ENCODE measurements at places on chromosomes 1 and 21.

DNA sequence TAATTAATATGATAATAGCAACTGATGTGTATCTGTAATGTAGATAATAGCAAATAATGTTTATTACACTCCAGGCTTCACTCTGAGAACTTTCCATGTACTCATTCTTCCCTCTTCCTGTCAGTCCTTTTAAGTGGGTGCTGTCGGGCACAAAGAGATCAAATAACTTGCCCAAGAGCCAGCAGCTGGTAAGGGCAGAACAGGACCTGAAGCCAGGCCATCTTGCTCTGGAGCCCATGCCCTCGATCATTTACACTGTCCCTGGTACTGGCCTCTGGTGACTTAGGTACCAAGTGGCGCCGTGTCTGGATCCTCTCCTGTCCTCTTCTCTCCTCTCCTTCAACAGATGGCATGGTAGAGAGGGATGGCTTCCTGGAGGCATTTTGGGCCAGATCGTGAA, 97.2 kb downstream of the VPS13D start:
- no peak for DNase-seq

DNA sequence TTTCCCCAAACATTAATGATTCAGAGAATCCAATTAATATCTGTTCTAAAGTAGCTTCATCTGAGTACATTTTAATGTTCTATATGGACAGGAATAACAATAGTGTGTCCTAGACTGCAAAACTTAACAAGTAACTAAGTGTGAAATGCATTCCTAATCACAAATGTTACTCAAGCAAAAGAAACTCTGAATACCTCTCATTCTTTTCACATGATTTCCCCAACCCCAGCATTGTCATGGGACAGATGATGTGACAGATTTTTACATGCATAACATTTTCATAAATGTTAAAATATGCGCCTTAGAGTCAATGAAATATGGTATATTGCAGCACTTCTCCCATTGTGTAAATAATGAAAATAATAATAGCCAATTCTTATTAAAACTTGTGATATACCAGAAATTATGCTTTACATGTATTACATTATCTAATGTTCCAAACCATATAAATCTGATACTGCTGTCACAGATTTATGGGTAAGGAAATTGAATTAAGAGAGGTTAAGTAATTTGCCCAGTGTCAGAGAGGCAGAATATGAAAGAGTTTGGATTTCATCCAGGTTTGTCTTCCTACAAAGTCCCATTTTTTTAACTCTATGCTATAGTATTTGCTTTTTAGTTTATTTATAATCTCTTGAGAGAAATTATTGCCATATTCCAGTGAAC, 269.4 kb downstream of the LRRC7 start:
- DNase-seq: no peak

GRCh38 chr21:41801321-41802197, 34.7 kb upstream of the RIPK4 start:
- no peak for DNase-seq

DNA sequence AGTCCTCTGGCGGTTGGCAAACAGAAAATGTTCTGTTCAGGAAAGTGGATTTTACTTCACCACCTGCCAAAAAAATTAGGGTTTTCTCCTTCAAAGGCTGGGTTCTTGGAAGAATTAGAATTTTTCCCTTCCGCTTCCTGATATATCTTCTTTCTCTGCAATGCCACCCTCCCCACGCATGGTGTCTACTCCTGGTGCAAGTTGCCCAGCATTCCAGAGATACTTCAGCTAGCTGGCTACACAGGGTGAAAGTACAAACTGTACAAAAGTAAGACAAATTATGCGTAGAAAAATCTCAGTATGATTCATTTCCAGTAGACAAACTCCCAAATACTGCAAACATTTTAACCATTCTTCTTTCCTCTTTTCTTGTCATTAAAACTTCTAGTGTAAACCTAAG, 430.1 kb upstream of the ESRRG start:
- no peak for DNase-seq

- DNase-seq: no peak
These were observed 64.0 kb upstream of the CHRM3 start for GRCh38 chr1:239322369-239322768.

- DNase-seq: no peak
These were observed 477.5 kb downstream of the PTPRU start for GRCh38 chr1:29713857-29714256.

GRCh38 chr1:8010080-8010664, 15.9 kb downstream of the ERRFI1 start:
- DNase-seq: no peak

DNA sequence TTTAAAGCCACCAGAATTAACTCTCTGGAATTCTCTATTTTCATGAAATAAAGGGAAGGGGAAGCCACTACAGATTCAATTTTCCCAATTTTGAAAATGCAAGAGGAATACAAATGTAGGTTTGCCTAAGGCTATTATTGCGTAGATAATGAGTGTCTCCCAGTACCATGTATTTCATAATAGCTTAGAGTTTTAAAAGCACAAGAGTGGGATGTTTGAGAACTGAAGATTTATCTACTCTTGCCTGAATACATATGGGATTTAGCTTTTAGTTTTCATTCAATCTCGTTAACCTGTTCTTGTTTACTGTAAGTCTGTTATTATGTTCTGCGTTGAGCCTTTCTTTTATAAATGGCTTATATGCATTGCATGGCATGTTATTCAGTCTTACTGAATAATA, 795.1 kb downstream of the BRINP3 start:
- no peak for DNase-seq

DNA sequence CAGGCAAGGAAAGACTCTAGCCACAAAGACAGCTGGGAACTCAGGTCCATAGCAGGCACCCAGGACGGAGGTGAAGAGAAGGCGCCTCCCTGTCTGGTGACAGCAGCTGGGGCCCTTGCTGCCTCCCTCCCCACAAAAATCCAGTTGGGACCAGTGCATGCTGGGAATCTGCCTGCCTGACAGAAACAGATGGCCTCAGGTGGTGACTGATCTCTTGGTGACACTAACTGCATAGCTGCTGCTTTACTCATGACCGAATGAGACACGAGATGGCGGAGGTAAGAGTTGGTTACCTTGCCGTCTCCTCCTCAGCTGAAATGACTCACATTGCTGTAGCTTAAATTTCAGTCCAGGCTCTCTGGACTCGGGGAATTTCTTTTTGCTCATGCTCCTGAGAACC, 130.3 kb downstream of the FGGY start:
- DNase-seq: no peak

GRCh38 chr1:186858923-186859322, 30.2 kb downstream of the PLA2G4A start:
- DNase-seq: no peak

GRCh38 chr1:177054542-177054941, 110.0 kb downstream of the ASTN1 start:
- DNase-seq: no peak

GRCh38 chr21:36934864-36935420, 31.5 kb downstream of the HLCS start:
- DNase-seq: no peak

DNA sequence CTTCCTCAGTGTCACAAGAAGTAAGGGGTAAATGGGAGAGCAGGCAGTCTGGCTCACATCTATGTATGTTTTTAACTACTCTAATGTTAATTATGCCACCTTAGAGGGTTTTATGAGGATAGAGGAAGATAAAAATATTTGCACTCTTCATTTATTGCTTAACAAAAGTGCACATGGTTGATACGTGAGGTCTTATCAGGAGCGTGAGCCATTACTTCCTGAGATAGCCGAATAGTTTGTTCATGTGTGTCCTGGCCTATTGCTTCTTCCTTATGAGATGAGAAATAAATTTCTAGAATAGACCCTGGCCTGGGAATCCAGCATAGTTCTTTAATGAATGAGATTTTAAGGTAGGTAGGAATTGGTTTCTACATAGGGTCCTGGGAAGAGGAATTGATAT, 471.1 kb upstream of the B3GALT2 start:
- DNase-seq: no peak

DNA sequence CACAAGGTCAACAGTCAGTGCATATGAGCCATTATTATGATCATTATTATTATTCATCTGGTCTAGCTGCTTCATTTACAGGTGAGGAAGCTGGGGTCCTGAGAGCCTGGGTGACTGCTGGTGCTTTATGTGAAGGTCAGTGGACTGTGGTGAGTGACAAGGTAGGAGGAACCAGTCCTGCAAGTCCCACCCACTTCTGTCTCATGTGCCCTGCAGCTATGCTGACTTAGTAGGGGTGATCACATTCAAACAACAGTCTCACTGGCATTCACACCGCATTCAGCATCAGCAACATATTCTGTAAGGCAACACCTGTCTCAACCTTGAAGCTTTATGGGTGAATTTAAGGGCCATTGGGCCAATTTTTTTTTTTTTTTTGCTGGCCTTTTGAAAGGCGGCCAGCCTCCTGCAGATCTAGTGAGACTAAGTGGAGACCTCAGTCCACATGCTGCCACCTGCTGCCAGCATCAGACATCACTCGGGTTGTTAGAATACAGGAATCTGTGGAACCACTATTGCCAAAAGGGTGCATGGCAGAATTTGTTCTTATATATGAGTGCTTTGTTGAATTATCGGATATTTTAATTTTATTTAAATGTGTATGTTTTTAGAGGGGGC, 59.9 kb upstream of the CACNA1E start:
- DNase-seq: peak; percentile 5

DNA sequence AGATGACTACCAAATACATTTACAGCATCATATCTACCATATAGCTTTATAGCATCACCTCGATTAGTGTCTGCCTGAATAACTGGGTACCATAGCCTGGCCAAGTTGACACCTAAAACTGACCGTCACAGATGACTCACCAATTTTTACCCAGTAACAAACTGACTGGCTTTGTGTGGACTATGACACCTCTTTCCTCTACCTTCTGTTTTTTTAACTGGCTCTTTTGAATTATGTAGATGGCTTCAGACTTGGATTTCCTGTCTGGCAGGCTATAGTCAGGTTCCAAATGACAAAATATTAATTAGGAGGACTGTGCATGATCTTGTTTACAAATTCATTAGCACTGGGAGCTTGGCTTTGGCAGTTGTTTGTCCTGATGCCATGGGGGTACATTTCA, 360.3 kb downstream of the TGFB2 start:
- DNase-seq: no peak

GRCh38 chr1:22380024-22380785, 71.4 kb upstream of the ZBTB40 start:
- no peak for DNase-seq

- DNase-seq: no peak
These were observed 65.1 kb downstream of the CLSTN1 start for GRCh38 chr1:9758559-9759121.

DNA sequence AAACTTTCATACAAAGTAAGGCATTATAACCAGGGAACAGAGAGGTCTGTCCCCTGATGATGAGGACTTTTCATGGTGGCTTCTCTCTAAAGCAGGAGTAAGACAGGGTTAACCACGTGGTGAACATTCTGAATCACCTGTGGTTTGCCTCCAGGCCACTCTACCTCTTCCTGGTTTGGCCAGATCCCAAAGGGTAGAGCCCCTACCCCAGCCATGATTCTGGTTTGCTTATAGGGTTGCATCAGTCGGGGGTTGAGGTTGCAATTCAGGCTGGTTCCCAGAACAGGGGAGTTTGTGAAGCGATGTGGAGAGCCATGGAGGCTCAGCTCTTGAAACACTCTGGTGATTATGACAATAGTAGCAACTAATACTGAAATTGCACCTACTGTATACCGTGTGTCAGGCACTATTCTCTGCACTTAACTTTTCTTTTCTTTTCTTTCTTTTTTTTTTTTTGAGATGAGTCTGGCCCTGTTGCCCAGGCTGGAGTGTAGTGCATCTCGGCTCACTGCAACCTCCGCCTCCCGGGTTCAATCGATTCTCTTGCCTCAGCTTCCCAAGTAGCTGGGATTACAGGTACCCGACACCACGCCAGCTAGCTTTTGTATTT, 8.3 kb downstream of the CNR2 start:
- no peak for DNase-seq
